ENCODE measurements at places on chromosomes 12 and 14. TPM values are rescaled to one million over a fixed set of nuclear protein-coding genes. Genes with fewer than 3 reads are reported as not detected.

Gene DAO
- total RNA-seq = not detected

Gene MUCL1
- not detected for total RNA-seq

Gene PCED1B
- total RNA-seq = 0.31 TPM

Gene RBM25
- 56.6 TPM for total RNA-seq

Gene DLK1
- 1,117 TPM for total RNA-seq

- no peak for DNase-seq
Observed at GRCh38 chr14:75048101-75048500, 3.2 kb downstream of the MLH3 start.

GRCh38 chr12:102959391-102959790 lies 1.9 kb downstream of the ASCL1 start:
- no peak for DNase-seq

DNA sequence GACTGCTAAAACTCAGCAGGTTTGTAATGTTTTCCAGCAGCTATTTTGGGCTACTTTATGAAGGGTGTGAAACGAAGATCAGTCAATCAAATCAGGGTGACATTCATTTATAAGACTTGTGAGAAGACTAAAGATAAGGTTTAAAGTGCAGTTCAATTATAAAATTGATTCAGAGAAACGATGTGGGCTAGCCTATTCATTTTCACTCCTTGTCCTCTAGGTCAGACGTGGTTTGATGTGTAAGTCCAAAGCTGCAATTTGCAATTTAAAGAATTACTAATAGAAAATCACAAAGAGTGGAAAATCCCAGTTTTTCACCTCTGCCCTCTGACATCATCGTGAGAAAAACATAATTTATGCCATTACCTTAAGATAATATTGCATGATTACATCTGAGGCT lies 243.5 kb upstream of the NOVA1 start:
- DNase-seq = no peak

- no peak for DNase-seq
Observed at GRCh38 chr12:28234444-28234843, 44.2 kb downstream of the CCDC91 start.

DNA sequence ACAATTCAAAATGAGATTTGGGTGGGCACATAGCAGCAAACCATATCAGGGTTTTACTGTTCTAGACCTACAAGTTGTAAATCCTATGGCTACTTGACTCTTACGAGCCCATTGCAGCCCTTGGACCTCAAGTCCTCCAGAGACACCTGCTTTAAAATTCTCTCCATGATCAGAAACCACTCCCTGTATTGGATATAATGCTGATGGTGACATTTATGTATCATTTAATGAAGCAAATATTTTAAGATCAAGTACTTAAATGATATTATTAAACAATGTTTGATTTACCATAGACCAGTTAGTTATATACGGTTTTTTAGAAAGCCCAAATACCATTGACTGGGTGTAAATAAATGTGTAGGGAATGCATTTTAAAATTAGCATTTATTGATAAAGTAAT lies 24.2 kb downstream of the AMDHD1 start:
- no peak for DNase-seq

DNA sequence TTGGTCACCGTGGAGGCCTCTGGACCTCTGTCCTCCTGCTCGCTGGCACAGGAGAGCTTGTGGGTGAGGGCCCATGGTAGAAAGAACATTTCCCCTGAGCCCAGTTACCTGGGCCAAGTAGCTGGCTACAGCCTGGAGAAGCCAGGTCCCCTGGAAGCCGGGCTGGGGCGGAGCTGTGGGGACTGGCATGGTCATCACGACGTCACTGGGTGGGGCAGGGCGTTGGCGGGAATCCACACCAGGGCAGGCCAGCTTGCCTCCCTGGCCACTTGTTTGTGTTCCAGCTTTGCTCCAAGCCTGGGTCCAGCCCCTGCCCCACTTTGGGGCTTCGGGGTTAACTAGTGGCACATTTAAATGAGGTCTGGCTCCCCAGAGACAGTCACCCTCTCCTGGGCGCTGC lies 35.0 kb upstream of the SLC24A4 start:
- DNase-seq = no peak

DNA sequence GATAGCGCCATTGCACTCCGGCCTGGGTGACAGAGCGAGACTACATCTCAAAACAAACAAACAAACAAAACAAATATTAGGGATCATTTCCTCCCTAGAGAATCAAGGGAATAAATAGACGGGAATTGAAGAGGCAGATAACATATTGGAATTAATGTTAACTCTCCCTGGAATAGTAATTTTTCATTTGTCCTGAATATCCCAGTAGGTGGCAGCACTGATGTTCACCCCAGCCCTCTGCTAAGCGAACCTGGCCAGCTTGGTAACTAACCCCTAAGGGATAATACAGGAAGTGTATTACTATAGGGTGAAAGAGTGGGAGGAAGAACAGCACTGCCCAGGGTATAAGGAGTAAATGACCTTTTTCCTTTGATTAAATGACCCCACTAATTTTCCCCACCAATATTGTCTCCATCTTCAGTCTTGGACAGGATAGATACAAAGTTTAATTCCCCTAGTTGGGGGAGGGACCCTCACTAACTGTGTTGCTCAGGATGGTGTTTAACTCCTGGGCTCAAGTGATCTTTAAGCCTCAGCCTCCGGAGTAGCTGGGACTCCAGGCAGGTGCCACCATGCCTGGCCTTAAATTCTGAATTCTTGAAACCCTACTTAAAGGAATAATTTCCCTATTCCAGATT lies 40.5 kb downstream of the SLC2A14 start:
- peak; percentile 8 for DNase-seq

DNA sequence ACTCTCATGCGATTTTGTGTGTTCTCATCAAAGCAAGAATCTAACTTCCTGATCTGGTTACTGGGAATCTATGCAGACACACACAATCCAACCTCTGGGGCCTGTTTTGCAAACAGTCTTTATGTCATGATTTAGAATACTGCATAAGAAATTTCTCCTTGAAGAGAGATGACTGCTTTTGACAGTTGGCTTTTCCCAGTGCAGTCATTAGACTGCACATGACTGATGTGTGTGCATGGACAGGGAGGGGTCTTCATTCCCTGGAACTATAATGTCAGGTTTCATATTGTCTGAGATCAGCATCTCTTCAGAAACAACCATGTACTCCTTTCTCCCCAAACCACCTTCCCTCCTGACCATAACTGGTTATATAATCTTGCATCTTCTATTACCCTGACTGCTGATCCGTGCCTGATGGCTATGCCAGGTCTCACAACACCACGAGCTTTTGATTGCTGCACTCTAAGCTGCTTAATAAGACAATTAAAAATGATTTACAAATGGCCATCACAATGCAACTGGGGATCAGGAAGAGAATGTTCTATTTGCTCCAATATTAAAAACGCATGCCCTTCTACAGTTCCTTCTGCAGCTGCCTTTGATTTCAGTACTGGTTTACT lies 995.4 kb downstream of the NRXN3 start:
- no peak for DNase-seq

DNA sequence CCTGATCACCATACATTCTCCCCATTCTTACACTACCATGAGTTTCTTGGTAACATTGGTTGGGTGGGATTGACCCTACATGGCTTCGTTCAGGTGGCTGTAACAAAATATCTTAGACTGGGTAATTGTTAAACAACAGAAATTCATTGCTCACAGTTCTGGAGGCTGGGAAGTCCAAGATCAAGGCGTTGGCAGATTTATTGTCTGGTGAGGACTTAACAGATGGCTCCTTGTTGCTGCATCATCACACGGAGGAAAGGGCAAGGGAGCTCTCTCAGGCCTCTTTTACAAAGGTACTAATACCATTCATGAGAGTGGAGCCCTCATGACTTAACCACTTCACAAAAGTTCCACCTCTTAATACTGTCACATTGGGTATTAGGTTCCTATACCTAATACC lies 116.7 kb upstream of the EGLN3 start:
- DNase-seq = no peak

DNA sequence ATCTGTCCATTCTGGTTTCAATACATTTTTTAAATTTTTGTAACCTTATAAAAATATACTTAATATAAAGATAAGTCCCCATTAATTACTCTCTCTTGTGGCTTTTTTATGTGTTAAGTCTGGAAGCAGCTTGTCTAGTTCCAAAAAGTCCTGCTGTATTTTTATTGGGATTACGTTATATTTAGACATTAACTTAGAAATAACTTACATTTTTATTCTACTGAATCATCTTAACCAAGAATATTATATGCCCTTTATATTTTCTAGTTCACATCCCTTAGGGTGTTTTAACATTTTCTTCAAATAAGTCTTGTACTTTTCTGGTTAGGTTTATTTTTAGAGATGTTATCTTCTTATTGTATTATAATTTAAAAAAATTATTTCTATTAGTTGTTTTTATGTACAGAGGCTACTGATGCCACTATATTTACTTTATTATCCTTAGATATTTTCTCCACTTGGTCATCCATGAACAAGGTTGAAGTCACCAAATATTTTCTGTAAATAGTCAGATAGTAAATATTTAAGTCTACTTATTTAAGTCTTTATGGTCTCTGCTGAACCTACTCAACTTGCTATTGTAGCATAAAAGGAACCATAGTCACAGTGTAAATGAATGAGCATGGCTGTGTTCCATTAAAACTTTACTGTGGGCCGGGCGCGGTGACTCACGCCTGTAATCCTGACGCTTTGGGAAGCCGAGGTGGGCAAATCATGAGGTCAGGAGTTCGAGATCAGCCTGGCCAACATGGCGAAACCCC lies 132.4 kb upstream of the NEDD1 start:
- DNase-seq = no peak

GRCh38 chr12:87667378-87667777 lies 361.8 kb downstream of the C12orf50 start:
- DNase-seq = peak; percentile 23

DNA sequence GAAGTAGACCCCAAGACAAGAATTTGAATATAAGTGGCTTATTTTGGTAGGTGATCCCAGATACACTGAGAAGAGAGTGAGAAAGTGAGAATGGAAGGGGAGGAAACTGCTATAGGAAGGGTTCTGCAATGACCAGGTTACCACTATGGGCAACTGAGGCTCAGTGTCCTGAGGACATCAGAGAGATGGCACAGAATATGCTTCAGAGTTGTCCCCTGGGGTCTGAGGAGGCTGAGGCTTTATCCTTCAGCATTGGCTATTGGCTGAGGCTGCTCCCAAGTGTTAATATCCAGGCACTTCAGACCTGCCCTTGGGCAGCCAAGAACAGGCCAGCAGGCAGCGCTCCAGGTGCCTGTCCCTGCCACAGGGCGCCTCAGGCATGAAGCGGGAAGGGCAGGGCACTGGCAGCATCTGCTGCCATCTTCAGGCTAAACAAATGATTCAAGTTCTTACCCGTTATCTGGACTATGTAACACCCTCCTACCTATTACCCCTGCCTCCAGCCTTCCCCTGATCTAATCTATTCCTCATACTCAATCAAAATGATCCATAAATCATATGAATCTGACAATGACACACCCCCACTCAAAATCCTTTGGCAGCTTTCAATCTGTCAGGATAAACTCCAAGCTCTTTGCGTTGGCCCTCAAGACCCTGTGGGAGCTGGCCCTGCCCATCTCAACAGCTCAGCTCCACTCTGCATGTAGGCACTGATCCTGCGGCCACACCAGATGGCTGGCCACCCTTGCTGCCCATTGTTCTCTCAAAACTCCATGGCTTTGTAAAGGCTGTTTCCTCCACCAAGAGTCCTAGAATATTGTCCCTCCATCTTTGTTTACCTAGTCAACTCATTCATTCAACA lies 42.4 kb downstream of the CKAP4 start:
- DNase-seq = no peak

DNA sequence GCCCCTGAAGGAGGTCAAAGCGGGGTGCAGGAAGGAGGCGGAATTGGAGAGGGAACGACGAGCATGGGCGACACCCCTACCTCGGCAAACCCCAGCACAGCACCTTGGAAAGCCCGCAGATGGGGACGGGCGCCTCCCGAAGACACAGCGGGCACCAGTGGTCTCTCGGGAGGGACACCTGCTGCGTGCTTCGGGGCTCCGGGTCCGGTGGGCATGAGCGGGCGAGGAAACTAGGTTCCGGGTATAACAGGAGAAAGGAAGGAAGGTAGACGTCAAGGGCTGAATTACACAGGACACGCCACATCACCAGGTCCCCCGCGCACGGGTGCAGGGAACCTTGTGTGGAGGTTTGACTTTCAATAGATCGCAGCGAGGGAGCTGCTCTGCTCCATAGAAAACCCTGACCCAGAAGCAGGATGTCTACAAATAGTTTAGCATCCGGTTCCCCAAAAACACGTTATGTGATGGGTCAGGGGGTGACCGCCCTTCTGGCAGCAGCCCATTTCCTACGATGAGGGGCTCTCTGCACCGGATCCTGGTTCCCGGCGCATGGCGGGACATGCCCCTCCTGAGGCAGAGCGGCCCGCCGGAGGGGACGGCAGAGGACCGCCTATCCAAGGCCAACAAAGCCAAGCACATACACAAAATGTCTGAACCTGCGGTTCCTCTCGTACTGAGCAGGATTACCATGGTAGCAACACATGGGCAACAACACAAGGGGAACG lies 196.9 kb downstream of the ALG10 start:
- no peak for DNase-seq

DNA sequence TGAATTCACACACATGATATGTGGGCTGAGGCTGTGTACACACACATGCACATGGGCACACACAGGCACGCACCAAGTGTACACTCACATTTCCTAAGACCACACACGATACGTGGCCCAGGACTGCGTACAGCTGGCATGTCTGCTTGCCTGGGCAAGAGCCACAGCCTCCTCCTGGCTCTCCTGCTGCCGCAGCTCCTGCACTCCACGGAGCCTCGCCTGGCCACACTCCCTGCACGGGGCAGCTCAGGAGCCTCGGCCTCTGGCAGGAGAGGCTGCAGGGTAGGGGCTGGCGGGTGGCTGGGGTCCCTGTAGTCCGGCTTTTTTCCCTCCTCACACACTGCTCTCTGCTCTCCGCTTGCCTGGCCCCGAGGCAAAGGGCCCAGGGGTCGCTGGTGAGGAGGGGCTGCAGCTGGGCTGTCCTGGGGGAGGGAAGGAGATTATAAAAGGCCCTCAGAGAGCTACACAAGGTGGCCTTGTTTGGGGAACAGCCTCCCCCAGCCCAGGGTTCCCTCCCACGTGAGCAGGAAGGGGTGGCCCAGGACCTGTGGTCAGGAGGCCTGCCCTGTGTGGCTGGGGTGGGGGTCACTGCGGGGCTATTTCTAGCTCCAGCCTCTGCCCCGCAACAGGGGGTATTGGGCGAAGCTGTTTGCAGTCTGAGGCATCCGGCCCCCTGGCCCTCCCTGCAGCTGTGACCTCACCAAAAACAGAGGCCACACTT lies 89.0 kb upstream of the SFSWAP start:
- DNase-seq = peak; percentile 81

DNA sequence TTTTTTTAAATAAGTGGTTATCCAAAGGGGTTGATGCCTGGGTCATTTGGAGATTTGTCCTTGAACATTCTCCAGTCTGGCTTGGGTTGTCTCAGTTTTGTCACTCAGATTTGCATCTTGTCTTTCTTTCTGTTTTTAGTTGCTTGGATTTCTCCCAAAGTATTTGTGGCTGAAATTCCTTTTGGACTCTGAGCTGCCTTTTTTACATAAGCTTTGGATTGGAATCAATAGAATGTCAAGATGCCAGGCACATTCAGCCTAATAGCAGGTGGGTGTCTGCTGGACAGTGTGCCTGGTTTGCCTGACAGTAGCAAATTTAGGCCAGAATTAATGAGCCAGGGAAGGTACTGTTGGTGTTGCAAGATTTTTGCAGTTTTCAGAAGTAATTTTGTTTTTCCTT lies 50.0 kb downstream of the FLRT2 start:
- DNase-seq = no peak

Data from tongue (tissue), 3 donors.